ENCODE measurements at places on chromosomes 5 and 9.

GRCh38 chr9:38084556-38084880, 15.5 kb upstream of the SHB start:
- DNase-seq = no peak

- DNase-seq = no peak
These were observed 19.6 kb downstream of the TCERG1 start for GRCh38 chr5:146466521-146467349.

GRCh38 chr5:144731786-144732185, 561.1 kb downstream of the KCTD16 start:
- DNase-seq = no peak

GRCh38 chr9:127683723-127684122, 23.1 kb upstream of the CFAP157 start:
- no peak for DNase-seq

GRCh38 chr5:167964529-167964928, 326.9 kb upstream of the WWC1 start:
- DNase-seq = no peak

- DNase-seq = no peak
These were observed 65.8 kb upstream of the PAPPA start for GRCh38 chr9:116087751-116088194.

DNA sequence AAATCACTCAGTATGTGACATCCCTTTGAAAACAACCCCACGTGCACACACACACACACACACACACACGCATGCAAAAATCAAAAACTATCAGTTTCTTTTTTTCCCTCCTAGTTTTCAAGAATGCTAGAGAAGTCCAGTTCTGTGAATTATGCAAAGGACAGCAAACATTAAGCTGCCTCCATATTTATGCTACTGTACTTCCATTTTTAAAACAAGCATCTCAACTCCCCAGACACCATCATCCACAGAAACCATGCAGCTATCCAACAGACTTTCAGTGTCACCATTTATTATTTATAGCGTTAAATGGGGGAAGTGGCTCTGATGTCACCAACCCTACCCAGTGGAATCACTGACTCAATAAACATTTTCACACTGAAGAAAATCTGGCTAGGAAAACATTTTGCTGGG, 1.6 kb downstream of the FBXW11 start:
- peak; percentile 33 for DNase-seq

- DNase-seq = no peak
These were observed 22.2 kb downstream of the GPX3 start for GRCh38 chr5:151042453-151043093.

- no peak for DNase-seq
These were observed 292.3 kb downstream of the SLF1 start for GRCh38 chr5:94910721-94911120.

DNA sequence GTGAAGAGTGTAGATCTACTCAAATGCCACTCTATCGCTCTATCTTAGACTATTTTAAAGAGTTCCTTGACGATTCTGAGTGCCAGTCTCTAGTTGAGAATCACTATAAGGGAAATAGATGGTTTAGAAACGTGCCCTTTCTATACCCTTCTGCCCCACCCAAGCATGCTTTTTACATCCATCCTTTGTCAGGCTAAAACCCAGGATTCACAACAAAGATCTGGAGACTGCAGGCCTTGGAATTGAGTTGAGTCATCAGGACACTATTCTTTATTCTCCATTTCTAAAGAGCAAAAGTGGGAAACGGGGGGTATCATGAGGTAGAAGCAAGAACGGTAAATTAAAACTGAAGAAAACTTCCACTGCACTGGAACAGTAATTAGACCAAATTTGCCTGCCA, 48.7 kb downstream of the ELAVL2 start:
- DNase-seq = no peak

DNA sequence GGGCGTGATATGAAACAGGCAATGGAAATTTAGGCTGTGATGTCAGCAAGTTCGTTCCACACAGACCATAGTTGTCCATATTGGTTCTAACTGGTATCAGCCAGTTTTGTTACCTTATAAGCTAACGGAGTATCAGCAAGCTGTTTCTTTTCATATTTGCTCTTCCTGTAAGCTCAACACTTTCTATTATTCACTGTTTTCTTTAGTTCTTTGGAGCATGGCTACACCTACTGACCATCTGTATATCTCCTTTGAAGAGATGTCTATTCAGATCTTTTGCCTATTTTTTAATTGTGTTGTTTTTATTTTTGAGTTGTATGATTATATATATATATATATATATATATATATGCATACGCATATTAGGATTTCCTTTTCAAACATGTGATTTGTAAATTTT, 1057.2 kb upstream of the CDH10 start:
- no peak for DNase-seq

DNA sequence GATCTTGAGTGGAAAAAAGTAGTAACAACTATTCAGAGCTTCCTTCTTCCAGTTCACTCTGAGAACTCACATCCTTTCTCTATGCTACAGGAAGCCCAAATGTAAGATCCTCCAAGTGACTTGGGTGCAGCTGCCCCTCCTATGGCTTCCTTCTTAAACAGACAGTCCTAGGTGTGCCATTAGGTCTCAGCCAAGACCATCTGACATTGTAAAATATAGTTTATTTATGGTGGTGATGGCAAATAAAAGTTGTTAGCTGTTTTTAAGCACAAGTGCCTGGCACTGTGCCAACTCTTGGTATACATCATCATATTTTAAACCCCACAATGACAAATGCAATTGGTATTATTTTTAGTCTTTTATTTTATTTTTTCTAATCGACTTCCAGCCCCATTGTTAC, 58.1 kb downstream of the TMEM252 start:
- DNase-seq = no peak

GRCh38 chr5:103340717-103341388, 82.3 kb downstream of the MACIR start:
- no peak for DNase-seq

DNA sequence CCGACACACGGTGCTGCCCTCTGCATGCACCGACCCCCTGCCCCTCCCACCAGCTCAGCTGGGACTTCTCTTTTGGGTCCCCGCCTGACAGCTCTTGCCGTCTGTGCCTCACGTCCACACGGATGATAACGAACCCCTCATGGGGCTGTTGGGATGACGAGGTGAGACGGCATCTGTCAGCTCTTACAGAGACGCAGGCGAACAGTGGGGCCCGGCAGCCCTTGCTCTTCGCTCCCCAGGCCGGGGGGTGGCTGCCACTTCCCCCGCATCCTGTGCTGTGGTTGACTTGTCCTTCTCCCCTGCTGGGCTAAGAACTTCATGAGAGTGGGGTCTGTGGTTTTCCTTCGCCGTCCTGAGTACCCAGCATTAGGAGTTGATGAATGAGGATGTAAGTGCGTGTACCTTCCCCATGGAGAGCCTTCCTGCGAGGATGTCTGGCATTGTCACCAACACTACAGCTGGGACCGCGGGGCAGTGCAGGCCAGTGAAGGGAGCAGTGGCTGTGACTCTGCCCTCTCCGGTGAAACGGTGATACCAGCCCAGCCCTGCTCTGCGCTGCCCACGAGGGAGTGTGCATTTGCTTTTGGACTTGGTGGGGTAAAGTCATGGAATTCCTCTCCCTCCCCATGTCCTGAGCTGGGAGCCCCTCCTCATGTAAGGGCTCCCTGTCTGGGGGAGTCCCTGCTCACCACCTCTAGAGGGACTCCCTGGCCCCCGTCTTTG, 23.2 kb downstream of the HK3 start:
- no peak for DNase-seq

DNA sequence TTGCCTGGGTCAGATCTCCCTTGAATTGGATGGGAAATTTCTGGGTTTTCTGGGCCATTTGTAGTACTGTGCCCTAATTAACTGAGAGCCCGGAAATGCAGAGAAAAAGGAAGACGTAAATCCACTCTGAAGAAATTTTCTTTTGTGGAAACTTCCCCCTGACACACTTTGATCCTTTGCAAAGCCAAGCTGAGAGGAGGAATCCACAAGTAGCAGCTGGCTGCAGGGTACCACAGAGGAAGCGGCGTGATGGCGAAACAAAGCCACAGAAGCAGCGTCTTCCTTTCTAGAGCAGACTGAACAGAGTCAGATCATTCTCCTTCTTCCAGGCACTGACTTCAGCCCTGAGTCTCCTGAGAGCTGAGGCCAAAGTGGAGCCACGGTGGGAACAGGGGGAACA, 47.1 kb upstream of the ZNF354A start:
- DNase-seq = no peak

GRCh38 chr9:129656795-129657390, 8.6 kb upstream of the PRRX2 start:
- DNase-seq = no peak

DNA sequence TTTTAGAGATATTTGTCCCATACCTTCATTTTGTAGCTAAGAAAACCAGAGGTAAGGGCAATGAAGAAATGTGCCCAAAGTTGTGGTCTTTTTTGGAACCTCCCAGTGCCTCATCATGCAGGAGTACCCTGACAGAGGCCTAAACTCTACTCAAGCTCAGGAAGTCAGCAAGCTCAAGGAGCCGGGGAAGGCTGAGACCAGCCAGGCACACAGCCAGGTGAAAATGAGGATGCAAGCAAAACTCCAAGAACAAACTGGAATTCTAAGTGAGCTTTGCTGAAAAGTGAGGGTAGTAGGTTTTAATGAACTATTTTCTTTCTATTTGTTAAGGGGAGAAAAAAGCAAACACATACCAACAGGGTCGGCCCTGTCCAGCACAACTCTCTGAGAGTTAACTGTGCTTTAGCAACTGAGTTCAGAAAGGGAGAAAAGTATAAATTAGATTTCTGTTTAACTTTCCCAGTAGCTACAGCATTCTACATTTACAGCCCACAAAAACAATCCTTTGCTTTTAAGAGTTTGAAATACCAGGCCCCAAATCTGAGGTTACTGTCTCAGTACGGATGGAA, 146.4 kb downstream of the GNAQ start:
- no peak for DNase-seq

DNA sequence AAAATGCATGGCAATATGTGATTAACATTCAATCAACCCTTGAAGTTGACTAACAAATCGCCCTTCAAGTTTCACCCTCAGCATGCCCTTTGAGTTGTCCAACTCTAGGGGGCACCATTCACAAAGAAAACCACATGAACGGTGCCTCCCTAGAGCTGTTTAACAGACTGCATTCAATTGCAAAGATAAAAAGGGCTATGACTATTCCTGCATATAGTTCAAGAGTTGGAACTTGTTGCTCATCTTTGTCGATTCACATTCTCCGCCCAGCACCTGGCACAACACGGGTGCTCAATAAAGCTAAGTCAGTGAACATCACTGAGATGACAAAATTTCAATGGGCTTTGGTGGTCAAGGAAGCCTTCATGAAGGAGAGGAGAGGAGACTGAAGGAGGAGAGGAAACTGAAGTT, 69.6 kb upstream of the SLC30A5 start:
- no peak for DNase-seq

- DNase-seq = no peak
These were observed 352.2 kb downstream of the SLIT3 start for GRCh38 chr5:168948746-168949145.

DNA sequence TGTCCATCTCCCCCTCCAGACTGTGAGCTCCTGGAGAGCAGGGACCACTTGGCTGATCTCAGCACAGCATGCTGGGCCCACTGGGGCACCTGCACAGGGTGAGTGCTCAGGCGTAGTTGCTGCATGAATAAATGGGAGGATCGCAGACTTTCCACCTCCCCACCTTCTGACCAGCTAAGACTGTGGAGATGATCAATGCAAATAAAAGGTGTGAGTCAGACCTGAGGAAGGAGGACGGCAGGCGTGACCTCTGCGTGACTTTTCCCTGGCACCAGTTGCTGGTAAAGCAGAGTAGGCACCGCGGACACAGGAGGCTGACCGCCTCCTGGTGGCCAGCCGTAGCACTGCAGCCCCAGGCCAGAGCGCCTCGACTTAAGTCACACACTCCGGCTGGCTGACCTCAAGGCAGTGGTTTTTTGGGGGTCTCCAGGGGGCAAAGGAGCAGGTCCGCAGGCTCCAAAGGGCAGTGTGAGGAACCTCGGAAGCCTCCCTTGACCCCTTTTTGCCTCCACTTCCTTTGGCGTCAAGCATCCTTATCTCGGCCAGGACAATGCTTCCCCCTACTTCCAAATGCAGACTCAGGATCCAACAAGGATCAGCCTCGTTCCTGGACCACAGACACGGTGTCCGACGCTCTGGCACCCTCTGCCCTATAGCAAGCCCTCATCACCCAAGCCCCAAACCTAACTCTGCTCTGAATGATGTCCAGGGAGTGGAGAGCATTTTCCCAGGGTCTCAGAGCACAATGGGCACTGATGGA, 12.7 kb upstream of the TDRD7 start:
- DNase-seq = peak; percentile 75

DNA sequence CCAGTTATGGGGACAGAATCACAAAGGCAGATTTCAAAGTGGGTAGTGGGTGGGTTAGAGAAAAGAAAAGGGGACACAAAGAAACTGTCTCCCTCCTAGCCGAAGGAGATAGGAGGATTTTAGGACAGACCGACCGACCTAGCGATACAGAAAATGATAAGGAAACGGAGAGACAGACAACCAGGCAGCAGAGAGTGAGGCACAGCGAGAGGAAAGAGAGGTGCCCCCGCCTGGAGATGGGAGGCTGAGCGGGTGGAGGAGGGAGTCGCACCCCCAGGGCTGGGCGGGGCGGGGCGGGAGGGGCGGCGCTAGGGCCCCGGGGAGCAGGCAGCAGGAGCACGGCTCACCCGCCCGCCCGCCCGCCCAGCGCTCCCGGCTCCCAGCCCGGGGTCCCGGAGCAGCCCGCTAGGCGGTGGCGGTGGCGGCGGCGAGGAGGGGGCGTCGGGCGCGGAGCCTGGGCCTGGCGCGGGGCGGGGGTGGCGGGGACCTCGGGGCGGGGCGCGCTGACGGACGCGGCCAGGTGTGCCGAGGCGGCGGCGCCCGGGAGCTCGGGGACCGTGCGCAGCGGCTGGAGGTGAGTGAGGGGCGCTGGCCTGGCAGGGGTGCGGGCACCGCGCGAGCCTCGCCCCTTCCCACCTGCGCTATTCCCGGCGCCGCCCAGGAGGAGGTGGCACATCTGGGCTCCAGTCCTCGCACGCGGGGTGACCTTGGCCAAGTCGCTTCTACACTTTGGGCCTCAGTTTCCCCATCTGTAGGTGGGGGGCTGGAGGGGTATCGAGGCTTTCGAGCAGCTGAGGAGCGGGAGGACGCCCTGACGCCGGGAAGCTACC, 15.9 kb upstream of the SYNPO start:
- peak; percentile 23 for DNase-seq

DNA sequence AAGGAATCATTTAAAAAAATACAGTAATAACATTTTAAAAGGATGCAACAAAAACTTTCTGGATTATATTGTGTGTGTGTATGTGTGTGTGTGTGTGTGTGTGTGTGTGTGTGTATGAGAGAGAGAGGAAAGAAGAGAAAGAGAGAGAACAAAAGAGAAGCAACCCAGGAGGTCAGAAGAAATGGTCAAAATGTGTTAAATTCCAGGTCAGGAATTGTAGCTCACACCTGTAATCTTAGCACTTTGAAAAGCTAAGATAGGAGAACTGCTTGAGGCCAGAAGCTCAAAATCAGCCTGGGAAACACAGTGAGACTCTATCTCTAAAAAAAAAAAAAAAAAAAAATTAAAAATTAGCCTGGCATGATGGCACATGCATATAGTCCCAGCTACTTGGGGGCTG, 311.8 kb upstream of the CDH12 start:
- no peak for DNase-seq

GRCh38 chr5:157047898-157048297, 11.0 kb downstream of the HAVCR1 start:
- DNase-seq = no peak
